Esophagus mucosa (tissue), 1 donor: ENCODE measurements at places on chromosomes 13 and 19.

DNA sequence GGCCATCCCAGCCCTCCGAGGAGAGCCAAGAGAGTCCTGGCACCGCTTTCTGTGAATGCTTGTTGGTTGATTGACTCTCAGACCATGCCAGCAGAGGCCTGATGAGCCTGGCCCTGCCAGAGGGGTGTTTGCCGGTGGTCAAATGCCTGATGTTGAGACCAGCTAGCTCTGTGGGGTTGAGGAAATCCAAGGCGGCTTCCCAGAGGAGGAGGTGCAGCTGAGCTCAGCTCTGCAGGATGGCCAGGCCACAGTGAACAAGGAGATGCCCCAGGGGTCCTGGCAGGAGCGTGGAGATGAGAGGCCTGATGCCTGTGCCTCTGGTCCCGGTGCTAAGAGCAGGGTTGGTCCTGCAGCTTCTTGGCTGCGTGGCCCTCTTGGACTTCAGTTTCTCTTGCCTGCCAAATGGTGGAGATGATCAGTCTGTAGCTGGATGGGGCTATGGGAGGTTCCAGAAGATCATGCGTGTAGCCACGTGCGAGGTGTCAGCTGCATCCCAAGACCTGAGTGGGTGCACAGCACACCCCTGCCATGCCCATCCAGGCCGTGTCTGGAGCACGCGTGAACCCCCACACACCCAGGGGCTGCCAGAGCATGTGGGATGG lies 16.8 kb downstream of the NFIC start:
- no peak for ATAC-seq

DNA sequence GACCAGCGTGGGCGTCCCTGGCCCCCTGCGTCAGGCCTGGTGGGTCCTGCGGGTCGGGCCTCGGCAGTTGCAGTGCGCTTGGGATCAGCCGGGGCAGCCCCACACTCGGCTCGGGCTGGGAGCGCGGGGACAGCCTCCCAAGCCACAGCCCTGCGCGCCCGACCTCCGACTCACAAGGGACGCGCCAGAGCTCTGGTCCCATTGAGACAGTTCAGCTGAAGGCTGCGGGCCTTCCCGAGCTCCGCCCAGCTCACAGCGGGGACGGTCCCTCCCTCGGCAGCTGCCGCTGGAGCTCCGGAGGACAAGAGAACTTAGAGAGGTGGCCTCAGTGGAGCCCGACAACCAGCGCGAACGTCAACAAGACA lies 45.7 kb upstream of the ZNF730 start:
- no peak for ATAC-seq

- ATAC-seq, result peak; percentile 89
Observed at GRCh38 chr13:30346153-30346788, 38.9 kb upstream of the KATNAL1 start.

DNA sequence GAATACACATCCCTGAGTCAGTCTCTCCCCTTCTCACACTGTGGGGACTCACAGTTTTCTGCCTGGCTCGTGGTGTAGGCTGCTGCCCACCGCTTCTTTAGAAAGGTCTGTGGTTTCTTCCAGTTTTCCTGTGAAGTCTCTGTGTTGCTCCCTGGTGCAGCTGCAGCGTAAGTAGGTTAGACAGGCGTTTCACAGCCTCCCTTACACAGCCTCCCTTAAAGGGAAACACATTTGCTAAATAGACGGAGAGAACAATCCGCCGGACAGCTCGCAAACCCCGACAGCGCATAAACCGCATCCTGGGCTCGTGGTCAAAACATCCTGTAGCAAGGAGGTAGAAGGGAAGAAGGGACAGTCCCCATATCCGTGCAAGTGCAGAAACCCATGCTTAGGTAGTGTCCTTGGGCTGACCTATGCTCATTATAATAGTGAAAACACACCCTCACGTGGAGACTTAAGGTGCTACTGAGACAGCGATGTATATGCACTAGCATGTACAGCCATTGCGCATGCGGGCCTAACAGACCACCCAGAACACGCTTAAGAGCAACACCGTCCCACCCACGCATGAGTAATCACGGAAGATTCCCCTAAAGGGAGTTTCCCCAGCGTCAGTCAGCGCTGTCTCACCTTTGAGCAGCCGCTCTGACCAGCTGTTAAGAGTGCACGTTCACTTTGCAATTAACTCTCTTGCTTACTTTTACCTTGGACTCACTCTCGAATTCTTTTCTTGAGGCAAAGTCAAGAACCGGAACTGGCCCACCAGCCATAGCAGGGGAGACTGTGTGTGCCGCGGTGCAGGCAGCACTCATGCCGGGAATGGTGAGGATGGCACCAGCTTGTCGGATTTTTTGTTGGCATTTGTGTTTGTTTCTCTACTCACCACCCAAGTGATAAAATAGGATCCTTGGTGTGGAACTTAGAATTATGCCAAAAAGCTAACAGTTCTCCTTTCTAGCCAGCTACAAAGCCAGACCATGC lies 16.6 kb downstream of the SIGLEC8 start:
- peak; percentile 88 for ATAC-seq

- no peak for ATAC-seq
Observed at GRCh38 chr13:43157796-43158195, 134.4 kb downstream of the DNAJC15 start.

DNA sequence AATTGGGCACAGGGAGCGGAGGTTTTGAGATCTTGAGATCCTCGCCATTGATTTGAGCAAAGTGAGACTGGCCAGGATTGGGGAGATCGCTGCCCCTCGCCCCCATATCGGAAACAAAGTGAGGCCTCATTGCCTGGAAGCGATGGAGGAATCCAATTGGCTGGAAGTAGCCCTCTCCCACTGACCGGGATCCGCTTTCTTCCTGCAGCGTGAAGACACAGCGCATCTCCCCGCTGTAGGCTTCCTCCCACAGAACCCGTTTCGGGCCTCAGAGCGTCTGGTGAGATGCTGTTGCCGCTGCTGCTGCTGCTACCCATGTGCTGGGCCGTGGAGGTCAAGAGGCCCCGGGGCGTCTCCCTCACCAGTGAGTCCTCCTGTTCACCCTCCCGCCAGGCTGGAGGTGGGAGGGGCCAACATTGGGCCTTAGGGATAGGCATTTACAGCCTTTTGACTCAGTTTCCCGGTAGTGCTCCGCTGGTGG lies 438 bp downstream of the PRKCSH start:
- ATAC-seq, result no peak
